ENCODE measurements at places on chromosomes 5 and 9. TPM values are rescaled to one million over a fixed set of nuclear protein-coding genes. Genes with fewer than 3 reads are reported as not detected.

CD74 gene
- total RNA-seq, result not detected

GARNL3 gene
- 3.5 TPM for total RNA-seq

WDR38 gene
- not detected for total RNA-seq

ADAMTS12 gene
- 3.5 TPM for total RNA-seq

ANXA2R gene
- 2.9 TPM for total RNA-seq

SLC34A3 gene
- not detected for total RNA-seq

GLDC gene
- 4.6 TPM for total RNA-seq

SLC36A2 gene
- not detected for total RNA-seq

PCDHGA7 gene
- 0.42 TPM for total RNA-seq

IRX2 gene
- total RNA-seq, result 10.3 TPM

All from Daoy (cell line).